ENCODE measurements at places on chromosomes 16 and 17.
A peak's percentile ranks its signal among the peaks of the same experiment; 100 is the strongest.

DNA sequence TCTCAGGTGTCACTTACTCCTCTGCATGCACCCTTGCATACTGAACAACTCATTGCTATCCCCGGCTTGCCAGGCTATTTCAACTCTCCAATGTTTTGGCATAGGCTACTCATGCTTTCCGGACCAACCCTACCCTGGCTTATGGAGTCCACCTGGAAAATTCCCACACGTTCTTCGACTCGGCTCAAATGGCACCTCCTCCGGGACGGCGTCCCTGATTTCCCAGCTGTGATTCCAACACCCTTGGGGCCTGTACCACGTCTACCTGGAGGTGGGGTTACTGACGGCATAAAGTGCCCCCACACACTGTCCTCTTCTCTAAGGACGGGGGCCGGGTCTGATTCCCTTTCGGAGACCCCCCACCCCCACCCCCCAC, 498 bp downstream of the SMYD4 start:
- DNase-seq: no peak

- DNase-seq: peak; percentile 57
Measured at GRCh38 chr17:31492880-31493655, 101.6 kb downstream of the RAB11FIP4 start.

- DNase-seq: no peak
Measured at GRCh38 chr16:13983625-13984024, 63.7 kb downstream of the ERCC4 start.

GRCh38 chr16:50313596-50314478, 47.5 kb downstream of the ADCY7 start:
- DNase-seq: peak; percentile 89

- DNase-seq: no peak
Measured at GRCh38 chr17:10063730-10064241, 134.6 kb downstream of the GAS7 start.

DNA sequence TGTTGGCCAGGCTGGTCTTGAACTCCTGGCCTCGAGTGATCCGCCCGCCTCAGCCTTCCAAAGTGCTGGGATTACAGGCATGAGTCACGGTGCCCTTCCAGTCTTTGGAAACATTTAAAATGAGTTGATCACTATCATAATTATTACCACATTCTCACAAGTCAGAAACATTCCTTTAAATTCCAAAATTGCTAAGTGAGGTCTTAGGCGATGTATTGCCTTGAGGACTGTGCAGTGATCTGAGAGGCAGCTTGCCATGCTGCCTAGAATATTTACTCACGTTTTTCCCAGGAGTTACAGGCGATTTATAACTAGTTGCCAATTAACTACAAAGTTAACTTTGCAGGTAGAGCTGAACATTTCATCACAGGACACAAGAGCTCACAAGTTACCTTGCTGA, 5.7 kb upstream of the ATXN1L start:
- DNase-seq: no peak

GRCh38 chr16:56245197-56245596, 53.9 kb downstream of the GNAO1 start:
- no peak for DNase-seq

DNA sequence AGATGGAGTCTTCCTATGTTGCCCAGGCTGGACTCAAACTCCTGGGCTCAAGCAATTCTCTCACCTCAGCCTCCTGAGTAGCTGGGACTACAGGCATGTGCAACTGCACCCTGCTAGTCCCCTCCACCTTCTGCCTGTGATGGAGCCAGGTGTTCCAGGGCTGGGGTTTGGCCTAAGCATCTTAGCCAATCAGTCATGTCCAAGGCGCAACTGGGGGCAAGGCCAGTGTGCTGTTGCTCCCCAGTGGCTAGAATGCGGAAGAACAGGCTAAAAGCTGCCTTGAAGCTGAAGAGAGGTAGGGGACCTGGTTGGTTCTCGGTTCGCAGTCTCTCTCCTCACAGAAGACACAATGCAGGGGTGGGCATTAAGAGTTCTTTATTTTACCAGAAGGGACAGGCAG, 18.6 kb downstream of the FLOT2 start:
- DNase-seq: peak; percentile 83

DNA sequence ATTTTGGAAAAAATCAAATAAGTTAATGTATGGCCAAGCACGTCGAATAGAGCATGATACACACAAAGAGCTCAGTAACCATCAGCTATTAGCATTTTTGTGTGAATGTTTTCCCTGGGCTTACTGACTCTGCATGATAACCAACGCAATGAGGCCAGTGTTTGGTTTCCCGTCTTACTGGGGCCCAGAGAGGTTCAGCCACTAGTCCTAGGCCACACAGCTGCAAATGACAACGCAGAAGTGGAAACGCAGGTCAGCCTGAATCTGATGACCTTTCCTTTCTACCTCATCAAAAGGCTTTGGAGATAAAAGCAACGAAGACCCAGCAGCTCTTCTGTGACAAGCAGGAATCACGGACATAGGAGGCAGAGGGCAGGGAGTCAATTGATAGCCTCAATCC, 7.2 kb upstream of the CACNG4 start:
- no peak for DNase-seq

- no peak for DNase-seq
Measured at GRCh38 chr17:64508683-64509082, 1.9 kb downstream of the CEP95 start.

- no peak for DNase-seq
Measured at GRCh38 chr16:85819771-85820170, 20.3 kb downstream of the COX4I1 start.

GRCh38 chr17:73647301-73647695, 3.1 kb upstream of the SDK2 start:
- DNase-seq: no peak

DNA sequence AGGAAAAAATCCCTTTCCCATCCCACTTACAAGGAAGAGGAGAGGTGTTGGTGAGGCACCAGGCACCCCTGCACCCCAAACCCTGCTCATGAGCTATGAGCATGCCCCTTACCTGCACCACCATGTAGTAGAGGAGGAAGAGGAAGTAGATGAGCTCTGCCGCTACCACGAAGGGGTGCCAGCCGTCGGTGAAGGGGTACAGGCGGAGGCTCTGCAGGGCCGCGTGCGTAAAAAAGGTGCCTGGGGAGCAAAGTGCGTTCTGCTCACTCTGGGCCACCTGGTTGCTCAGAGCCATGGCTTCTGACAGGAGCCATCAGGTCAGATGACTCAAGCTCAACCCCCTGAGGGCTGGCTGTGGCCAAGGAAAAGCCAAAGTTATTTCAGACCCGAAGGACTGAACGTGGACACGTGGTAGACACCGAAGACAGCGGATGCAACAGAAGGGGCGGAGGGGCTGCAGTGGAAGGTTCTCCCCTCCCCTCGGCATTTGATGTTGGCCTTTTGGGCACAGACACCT, 25.3 kb upstream of the GCSH start:
- DNase-seq: no peak

- peak; percentile 27 for DNase-seq
Measured at GRCh38 chr17:82283208-82283749, 9.8 kb upstream of the CSNK1D start.

- no peak for DNase-seq
Measured at GRCh38 chr16:77402672-77403071, 32.2 kb downstream of the ADAMTS18 start.

DNA sequence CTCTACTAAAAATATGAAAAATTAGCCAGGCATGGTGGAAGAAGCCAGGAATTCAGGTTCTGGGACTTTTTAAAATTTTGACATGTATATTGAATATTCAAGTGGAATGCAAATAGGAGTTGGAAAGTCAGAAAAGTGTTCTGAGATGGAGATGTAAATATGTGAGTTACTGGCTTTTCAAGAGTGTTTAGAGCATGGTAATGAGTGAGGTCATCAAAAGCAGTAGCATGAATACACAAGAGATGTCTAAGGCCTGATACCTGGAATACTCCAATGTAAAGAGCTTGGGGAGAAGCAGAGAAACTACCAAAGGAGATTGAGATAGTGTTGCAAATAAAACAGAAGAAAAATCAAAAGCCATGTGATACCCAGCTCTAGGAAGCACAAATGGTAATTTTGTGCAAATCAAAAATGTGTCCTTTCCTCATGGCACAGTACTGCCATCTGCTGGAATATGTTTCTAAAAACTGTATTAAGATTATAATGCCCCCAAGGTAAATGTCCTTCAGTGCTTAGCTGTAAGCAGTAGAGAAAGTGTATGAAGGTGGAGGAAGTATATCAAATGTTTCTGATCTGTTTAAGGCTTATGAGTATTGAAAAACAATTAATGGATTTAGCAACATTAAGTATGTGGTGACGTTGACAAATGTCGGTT, 908.4 kb downstream of the KCNJ18 start:
- no peak for DNase-seq

- no peak for DNase-seq
Measured at GRCh38 chr16:10897134-10897533, 20.1 kb downstream of the CIITA start.

- no peak for DNase-seq
Measured at GRCh38 chr16:88322500-88322970, 60.2 kb upstream of the ZNF469 start.

- DNase-seq: no peak
Measured at GRCh38 chr16:78566397-78567073, 467.1 kb downstream of the WWOX start.

Data from hematopoietic multipotent progenitor cell treated with erythropoietin and hydrocortisone succinate and interleukin-3 and kit ligand, for 15 days (in vitro differentiated cells).